ENCODE measurements at places on chromosomes 3 and 15.
A peak's percentile ranks its signal among the peaks of the same experiment; 100 is the strongest.

DNA sequence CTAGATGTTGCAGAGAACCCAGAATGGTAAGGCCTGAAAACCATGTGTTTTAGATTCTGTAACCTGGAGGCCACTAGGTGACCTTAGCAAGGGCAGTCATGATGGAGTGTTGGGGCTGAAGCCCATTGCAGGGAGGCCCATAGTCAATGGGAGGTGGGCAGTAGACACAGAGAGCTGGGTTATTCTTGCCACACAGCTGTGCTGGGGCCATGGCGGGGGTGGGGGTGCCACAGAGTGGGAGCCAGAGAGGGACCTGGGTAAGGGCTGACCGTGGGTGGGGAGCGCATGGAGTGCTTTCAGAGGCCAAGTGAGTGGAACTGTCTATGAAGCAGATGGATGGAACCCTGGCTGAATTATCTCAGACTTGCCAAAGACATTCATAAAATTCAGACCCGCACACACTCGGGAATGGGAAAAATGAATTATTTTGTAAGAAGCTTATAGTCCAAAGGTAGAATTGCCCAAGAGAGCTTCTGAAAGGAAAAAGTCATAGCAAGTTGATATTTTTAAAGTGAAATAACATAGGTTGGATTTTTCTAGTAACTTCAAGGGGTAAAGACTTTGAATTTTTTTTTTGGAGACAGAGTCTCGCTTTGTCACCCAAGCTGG, 53.9 kb downstream of the SMAD3 start:
- DNase-seq: no peak

DNA sequence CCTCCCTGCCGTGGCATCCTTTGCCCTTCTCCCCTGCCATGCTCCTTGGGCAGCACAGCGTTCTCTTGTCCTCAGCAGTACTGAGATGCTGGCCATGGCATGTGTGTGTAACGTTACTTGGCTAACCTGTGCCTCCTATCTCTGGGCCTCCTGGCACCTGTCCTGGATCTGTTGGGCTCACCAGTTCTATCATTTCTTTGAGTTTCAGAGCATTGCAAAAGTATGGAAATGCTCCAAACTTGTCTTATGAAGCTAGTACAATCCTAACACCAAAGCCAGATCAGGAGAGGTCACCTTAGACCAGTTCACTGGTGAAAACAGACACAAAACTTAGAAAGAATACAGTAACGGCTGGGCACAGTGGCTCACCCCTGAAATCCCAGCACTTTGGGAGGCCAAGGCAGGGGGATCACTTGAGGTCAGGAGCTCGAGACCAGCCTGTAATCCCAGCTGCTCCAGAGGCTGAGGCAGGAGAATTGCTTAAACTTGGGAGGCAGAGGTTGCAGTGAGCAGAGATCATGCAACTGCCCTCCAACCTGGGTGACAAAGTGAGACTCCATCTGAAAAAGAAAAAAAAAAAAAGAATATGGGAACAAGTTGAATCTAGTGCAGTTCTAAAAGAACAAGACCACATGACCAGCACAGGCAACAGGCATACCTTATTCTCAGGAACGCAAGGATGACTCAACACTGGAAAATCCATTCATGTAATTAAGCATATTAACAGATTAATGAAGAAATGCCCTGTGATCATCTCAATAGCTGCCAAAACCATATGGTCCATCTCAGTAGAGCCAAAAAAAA, 62.4 kb upstream of the TRPM1 start:
- DNase-seq: no peak

DNA sequence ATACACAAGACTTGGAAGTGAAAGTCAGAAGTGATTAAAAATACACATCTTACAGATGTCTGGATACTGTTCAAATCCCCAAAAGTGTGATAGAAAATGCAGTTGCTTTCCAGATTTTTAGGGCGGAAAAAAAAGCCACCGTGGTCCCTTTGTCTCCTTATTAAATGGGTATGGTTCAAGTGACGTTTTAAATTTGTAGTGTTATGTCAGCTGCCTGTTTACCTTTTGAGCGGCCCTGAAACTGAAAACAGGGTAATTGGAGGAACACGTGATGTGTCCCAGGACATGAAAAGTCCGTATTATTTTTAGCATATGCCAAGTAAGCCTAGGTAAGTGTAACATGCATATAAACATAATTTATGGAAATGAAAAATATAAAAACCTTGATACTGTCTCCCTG, 109.0 kb upstream of the PDZRN3 start:
- no peak for DNase-seq

GRCh38 chr15:65828585-65828984, 36.5 kb upstream of the DENND4A start:
- no peak for DNase-seq

DNA sequence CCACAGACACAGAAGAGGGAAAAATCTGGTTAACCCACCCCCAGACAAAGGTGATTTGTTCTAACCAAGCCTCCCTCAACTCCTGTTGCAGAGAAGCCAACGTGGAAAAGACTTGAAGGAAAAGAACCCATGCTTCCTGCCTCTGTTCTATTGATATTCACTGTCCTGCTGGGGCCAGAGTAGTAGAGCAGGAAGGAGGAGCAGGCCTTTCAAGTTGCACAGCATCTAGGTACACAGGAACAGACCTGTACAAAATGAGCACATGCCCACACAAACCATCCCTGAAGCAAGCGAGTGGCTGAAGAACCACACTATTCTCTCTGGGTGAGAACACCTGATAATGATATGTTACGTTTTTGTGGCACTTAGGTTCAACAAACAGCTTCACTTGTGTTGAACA, 29.9 kb downstream of the RASGRP1 start:
- DNase-seq: no peak

- DNase-seq: no peak
Measured at GRCh38 chr3:18035641-18036449, 293.4 kb upstream of the TBC1D5 start.

- no peak for DNase-seq
Measured at GRCh38 chr3:122151480-122151879, 32.0 kb upstream of the CASR start.

DNA sequence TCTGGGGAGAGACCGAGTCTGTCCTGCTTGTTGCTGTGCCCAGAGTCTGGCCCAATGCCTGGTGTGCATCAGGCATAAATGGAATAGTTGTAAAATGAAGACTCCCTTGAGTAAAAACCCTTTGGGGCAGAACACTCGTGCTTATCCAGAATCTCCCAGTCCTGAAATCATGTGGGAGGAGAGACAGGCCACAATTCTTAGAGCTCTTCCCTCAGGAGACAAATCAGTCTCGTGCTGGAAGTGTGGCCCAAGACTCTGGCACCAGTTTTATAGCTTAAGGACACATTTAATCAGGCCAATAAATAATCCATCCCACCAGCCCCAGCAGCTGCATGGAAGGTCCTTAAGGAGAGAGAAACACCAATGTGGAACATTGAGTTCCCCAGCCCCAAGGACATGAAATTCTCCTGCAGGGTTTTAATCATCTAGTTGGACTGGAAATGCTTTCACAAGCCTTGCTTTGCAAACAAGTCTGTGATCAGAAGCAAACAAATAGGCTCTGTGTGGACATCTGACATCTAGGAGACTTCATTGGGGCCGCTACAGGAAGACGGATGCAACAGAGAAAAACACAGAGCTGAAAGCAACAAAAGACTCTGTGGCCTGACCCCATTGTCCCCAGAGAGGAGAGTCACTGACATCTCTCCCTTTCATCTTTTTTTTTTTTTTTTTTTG, 70.4 kb downstream of the LSM3 start:
- DNase-seq: no peak

DNA sequence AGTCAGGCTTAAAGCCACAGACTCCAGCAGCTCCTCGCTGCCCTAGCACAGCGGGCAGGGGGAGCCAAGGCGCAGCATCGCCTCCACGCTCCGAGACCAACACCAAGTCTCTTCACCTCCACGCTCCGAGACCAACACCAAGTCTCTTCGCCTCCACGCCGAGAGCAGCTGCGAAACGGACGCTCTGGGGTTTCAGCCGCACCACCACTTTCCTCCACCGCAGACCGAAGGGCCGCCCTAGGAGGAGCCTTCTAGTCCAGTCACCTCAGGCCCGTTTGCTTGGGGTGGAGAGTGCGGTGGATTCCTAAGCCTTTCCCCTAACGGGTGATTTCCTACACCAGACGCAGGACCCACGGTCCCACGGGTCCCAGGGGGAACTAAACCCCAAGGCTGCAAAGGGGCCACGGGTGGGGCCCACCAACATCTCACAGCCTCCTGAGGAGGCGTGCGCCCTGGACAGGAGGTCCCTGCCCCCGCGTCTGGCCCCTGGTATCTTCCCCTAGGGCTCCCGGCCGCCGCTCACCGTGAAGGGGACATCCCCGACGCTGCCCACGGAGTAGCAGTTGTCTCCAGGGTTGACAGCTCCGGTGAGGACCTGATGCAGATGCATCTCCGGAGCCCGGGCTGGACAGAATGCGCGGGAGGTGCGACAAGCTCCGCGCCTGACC, 501 bp downstream of the DMXL2 start:
- peak; percentile 66 for DNase-seq

GRCh38 chr3:118536764-118537163, 497.9 kb downstream of the IGSF11 start:
- DNase-seq: no peak

DNA sequence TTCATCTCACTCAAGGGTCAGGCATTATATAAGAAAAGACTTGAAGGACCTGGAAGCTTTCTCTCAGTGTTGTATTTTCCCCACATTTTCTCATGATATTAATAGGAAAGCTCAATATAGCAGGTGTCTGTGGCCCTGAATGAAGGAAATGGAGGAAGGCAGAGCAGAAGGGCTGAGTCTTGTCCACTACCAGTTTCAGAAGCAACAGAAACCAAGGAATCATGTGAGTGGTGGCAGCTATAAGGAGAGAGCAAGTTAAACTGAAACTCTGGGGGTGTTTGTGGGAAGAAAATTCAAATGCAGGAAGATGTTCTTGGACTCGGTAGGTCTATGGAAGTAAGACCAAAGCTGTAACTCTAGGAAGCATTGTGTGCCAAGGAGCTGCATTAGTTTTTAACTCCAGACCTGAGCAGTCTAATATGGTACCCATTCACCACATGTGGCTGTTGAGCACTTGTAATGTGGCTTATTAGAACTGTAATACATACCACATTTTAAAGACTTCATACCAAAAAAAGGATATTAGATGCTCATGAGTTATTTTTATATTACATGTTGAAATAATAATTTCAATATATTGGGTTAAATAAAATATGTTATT, 278.8 kb upstream of the GADL1 start:
- no peak for DNase-seq

DNA sequence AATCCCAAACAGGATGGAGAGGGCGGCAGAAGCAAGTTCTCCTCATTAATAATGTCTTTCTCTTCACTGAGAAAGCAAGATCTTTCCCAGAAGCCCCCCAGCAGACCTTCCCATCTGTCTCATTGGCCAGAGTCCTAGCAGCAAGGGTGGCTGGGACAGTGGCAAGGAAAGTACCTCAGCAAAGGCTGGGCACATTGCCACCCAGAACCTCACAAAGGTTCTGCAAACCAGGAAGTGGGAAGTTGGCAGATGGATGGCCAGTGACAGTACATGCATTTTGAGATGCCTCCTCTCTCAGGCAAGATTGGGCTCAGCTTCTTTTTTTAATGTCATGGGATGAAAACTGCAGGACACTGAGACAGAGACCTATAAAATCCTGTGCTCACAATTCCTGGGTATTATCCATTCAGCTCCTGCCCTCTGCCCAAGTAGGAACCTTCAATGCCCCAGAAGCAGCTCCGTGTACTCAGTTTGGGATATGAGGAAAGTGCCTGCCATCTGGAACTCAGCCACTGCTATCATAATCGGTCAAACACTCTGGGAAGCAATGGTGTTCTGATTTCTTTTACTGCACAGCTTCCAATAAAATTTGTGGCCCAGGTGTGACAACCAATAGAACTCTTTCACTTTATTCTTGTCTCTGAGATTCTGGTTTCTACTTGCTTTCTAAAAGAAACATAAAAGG, 25.5 kb downstream of the DPH3 start:
- no peak for DNase-seq

DNA sequence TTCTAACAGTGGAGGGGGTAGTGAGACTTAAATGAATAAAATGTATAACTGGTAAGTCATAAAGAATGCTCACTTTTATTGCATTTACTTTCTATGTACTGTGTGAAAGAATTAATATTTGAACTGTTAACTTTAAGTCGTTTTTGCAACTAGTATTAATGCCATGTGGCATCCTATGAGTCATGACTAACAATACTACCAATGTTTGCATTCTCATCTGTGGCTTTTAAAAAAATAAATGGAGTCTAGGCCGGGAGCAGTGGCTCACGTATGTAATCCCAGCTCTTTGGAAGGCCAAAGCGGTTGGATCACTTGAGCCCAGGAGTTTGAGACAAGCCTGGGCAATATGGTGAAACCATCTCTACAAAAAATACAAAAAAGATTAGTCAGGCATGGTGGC, 5.2 kb downstream of the C3orf49 start:
- no peak for DNase-seq

DNA sequence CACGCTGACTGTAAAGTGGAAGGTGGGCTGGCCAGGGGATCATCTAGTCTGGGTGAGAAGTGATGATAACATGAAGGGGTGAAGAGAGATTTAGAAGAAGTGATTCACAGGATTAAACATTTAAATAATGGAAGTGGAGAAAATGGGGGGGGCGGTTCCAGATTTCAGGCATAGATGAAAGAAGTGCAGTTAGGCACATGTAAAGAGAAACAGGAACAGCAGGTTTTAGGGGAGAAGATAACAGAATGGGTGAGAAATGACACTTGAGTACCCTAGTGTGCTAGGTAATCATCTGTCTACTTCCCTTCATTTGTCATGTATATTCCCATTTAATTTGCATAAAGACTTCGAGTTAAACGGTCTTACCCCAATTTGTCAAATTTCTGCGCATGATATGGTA, 15.3 kb downstream of the B3GNT5 start:
- DNase-seq: no peak

DNA sequence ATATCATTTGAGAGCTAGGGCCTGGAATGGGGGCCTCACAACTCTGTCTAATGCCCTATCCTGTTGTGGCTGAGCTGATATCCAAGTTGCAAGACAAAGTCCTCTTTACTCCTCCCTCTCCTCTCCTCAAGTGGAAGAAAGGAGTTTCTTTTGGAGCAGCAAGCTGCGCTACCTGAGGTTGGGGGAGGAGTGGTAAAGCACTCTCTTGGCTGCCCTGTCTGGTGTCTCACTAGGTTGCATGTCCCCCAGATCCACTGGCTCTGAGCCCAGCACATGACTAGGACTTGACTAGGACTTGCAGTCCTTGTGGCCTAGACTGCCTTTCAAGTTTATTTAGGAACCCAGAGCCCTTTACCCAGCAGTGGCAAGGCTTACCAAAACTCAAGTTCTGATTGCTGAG, 141.1 kb upstream of the SETMAR start:
- DNase-seq: no peak

DNA sequence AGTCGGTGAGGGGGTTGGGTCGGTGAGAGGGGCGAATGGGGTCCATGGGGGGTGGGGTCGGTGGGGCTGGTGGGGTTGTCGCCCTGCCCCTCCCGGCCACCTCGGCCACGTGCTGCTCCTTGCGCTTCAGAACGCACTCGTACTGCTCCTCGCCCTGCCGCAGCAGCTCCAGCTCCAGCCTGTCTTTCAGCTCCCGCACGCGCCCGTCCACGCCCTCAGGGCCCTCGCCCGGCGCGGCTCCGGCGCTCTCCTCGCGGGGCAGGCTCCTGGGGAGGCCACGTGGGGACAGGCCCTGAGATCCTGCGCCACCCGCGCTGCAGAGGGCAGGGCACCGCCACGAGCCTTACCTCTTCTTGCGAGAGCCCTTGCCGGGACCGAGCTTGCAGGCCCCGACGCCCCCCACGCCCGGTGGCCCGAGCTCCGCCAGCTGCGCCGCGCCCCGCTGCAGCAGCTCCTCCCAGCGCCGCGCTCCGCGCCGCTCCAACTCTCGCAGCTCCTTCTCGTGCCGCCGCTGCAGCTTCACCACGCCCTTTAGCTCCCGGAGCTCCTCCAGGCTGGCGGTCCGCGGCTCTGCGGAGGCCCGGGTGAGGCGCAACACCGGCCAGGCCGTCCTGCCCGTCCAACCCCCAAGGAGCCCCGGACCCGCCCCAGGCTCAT, 8.2 kb upstream of the ANKRD63 start:
- no peak for DNase-seq

Data from cortex of kidney (tissue), 1 donor.